ENCODE measurements at places on chromosomes 2 and 18.

GRCh38 chr18:42157878-42158277 is 202.8 kb downstream of the PIK3C3 start:
- no peak for DNase-seq

DNA sequence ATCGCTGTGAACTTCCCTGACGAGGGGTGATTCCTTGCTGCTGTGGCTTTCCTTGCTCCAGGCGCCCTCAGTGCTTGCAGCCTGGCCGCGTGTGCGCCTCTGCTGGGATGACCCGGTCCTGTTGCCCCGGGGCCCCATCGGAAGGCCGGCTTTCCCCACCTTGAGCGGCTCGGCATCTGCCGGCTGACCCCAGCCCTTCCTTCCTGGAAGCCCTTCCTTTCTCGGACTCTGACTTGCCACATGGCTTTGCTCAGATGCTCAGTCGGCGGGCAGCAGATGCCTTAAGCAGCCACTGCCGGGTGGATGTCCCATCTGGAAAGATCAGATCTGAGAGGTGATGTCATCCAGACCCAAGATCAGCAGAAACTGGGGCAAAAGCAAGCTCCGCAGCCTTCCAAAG is 100.5 kb upstream of the ODC1 start:
- DNase-seq: no peak

DNA sequence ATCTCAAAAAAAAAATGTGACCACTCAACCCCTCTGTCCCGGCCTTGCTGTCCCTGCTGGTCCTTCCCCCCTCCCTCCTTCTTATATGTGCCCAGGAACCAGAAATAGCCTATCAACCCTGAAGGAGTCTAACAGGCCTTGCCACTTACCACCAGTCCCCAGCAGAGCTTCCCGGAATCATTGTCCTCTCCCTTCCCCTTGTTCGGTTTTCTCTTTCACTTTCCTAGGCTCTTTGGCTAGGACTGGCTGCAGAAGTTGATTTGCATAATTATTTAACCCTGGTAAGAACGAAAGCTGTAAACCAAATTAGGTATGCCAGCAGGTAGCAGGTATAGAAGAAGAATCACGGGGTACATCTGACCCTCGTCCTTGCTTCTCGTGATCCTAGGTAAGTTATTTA is 72.6 kb upstream of the ZNF532 start:
- DNase-seq: no peak

DNA sequence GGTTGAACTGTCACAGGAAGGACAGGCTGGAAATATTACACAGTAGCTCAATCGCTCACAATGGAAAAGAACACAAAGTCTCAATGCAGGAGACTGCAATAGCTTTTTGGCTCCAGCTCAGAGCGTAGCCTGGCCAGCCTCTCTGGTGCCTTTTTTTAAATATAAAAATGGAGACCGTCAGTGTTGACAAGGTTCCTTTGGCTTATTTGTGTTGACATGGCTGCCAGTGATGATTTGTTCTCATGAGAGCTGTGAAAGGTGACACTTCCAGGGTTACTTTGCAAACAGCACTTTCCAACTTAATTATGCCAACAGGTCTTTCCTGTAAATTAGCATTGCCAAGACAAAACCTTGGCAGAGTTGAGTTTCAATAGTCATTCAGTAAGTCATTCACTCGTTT is 70.8 kb downstream of the KCNE4 start:
- no peak for DNase-seq

DNA sequence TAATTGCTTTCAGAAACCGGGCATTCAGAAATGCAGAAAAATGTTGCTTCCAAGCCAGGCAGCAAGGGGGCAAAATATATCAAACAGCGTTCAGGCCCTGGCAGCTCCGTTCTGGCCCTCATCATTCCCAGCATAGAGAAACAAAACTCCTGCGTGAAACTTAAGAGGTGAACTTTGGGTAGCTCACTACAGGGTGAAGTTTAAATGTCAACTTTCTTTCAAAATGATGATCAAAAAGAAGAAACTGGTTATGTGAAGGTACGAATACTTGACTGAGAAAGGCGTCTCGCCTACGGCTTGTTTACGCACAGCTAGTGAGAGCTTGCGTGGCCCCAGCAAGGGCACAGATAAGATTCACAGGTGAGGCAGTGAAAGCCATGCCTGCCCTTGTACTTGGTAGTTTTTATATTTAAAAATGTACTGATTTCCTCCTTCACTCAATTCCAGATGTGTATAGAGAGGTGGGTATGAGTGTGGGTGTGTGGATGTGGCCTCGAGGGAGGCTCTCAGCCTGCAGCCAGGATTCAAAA is 127.5 kb downstream of the NFATC1 start:
- DNase-seq: no peak

All from effector memory CD8-positive, alpha-beta T cell (primary cell).